ENCODE measurements at places on chromosomes 7 and 10.
A peak's percentile ranks its signal among the peaks of the same experiment; 100 is the strongest.

DNA sequence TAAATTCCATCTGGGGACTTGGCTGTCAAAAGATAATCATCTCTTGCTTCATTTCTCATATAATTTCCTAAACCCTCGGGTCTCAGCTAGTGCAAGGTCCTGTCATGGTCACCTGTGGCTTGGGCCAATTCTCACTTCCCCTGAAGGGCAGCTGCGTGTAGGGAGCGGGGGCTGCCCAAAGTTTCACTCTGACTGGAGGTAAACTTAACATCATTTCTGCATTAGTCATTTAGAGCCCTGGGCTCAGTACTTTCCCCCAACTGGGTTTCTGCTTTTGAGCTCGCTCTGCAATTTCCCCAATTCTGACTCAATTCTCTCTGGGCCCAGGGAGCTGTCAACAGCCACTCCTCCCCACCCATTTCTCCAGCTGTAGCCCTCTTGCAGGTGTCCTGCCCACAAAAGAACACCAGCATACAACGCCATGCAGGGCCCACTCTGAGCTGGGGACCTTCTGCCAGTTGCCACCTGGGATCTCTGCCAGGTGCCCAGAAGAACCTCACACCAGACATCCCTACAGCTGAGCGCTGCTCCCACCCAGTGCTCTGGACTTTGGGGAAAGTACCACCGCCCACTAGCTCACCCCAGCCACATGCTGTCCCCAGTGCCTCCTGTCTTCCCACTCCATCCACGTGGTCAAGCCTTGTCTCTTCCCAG, 37.9 kb downstream of the VOPP1 start:
- peak; percentile 59 for DNase-seq

DNA sequence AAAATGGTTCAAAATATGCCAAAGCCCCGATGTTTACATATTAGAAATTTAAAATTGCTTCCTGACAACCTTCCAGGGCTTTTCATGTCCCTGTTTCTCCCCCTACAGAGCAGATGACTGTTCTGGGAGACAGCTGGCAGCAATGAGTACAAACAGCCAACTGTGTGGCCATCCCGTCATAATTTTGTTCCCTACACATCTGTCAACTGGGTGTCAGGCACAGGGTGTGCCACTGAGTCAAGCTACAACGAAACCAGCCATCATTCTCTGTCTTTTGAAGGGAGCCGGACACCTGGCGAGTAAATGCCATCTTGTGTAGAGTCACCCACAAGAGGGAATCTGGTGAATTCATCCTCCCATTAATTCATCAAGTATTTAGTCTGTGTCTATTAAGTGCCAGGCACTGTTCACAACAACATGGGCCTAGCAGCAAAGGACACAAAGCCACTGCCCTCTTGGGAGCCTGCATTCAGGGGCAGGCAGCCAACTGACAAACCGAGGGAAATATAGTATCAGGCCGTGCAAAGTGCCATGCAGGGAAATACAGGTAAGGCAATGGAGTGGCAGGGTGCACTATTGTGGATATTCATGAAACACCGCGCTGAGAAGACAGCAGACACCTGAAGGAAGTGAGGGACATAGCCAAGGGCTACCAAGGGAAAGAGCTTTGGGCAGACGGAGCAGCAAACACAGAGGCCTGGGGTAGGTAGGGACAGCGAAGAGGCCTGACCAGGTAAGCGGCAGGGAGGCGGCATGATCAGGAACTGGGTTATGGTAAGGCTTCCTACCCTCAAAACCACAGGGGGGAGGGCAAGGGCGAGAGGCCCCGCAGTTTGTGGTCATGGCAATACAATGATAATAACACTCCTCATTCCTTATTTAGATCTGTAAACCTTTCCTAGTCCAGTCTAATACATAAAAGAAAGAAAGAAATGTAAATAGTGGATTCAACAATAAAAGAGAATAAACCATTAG, 213.6 kb downstream of the FAM107B start:
- DNase-seq, result no peak

- peak; percentile 43 for DNase-seq
These were observed 132.5 kb downstream of the LSM5 start for GRCh38 chr7:32357535-32358277.

- no peak for DNase-seq
These were observed 91.1 kb upstream of the GNA12 start for GRCh38 chr7:2934984-2935740.

GRCh38 chr7:40586197-40586596, 451.4 kb downstream of the SUGCT start:
- DNase-seq, result peak; percentile 21

Data from urothelium cell line (cell line).